Stimulated activated CD4-positive, alpha-beta T cell treated with anti-CD3 and anti-CD28 coated beads, Interleukin-2, amount 100 ng/mL, for 48 hours (primary cell): ENCODE measurements at places on chromosomes 2 and 18.

GRCh38 chr18:54260396-54261072, 8.8 kb upstream of the POLI start:
- DNase-seq: no peak

DNA sequence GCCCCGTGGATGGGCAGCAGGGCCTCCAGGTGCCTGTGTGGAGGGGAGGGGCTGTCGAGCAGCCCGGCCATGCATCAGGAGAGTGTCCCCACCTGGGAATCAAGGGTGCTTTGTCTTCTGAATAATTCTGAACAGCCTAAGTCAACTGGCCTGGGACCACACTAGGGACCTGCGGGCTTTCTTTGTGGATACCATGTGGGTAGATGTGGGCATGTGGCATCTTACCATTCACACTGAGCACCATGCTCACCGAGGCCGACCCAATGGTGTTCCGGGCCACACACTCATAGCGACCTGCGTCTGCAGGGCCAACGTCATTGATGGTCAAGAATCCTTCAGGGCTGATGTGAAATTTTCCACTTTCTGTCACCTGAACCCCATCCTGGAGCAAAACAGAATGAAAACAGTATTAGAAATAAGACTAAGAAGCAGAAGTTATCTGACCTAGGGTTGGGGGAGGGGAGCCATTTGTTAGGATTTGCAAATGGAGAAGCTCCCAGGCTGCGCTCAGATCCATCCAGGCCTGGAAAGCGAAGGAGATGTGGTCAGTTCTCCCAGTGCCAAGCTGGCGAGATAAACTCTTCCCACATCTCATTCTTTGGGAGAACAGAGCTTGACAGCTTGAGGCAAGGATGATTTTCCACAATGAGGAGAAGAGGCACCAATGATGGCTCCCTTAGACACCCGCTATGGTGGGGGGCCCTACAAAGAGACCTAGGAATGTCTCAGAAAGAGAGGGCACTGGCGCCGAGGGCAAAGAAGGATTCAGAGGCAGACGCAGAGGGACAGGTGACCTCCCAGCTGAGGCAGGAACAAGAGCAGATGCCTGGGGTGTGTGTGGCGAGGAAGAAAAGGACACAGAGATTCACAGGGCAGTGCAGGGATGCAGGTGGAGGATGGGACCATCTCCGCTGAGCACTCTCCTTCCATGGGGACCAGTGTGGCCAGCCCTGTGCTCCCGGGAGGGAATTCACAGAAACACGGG, 83.4 kb downstream of the PXDN start:
- no peak for DNase-seq

GRCh38 chr2:114537777-114538176, 95.3 kb downstream of the DPP10 start:
- no peak for DNase-seq

GRCh38 chr2:192127434-192127833, 67.3 kb downstream of the TMEFF2 start:
- DNase-seq: no peak

DNA sequence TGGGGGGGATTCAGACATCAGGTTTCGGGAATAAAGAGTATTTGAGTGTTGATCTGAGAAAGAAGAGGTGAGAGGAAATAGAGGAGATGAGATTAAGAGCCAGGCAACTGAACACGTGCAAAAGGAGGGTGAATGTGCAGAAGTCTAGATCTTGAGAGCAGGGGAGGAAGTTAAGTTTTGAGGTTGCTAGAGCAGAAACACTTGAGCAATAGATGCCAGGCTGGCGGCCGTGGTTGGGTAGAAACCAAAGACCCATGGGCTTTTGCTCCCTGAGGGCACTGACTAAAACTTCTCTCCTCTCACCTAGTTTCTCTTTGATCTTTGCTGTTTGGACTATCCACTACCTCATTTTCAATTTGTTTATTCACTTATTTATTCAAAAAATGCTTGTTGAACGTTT, 116.0 kb downstream of the CDC42EP3 start:
- no peak for DNase-seq

- DNase-seq: no peak
Measured at GRCh38 chr18:78557371-78557770, 422.2 kb upstream of the SALL3 start.

DNA sequence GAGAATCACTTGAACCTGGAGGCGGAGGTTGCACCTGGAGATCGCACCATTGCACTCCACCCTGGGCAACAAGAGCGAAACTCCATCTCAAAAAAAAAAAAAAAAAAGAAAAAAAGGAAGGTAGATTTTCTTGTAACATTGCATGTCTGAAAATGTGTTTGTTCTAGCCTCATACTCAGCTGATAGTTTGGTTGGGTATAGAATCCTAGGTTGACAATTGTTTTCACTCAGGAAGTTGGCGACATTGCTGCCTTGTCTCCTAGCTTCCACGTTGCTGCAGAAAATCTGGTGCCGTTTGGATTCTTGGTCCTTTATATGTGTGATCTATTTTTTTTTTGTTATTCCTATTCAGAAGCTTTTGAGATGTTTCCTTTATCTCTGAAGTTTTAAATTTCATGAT, 4.7 kb downstream of the ING5 start:
- DNase-seq: no peak

GRCh38 chr2:134190062-134190806, 63.6 kb upstream of the MGAT5 start:
- DNase-seq: no peak

GRCh38 chr2:160062292-160063005, at the start of gene PLA2R1:
Gene PLA2R1 (minus strand): TSS chr2:160062615. CDS start chr2:160062403, 212 bp downstream.
- no peak for DNase-seq

DNA sequence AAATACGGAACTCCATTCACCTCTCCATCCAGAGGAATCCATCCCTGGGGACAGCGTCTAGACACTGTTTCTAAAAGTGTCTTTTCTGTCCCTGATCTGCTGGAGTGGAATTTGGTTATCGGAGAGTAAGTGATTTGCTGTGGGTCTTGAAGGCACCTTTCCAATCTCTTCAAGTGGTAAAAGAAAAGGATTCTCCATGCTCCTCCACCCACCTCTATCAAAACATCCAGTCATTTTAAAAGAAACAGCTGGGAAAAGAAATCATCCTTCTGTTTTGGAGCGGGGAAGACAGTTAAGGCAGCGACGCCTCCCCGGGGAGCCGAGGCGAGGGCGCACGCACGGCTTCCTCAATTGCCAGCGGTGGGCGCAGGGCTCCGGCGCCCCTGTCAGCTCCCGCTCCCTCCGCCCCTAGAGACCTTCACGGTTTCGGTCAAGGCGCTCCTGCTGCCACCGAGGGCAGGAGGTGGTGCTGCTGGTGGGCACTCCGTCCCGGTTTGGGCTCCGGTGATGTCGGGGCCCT, 547 bp downstream of the SLC35F5 start:
- peak; percentile 33 for DNase-seq

DNA sequence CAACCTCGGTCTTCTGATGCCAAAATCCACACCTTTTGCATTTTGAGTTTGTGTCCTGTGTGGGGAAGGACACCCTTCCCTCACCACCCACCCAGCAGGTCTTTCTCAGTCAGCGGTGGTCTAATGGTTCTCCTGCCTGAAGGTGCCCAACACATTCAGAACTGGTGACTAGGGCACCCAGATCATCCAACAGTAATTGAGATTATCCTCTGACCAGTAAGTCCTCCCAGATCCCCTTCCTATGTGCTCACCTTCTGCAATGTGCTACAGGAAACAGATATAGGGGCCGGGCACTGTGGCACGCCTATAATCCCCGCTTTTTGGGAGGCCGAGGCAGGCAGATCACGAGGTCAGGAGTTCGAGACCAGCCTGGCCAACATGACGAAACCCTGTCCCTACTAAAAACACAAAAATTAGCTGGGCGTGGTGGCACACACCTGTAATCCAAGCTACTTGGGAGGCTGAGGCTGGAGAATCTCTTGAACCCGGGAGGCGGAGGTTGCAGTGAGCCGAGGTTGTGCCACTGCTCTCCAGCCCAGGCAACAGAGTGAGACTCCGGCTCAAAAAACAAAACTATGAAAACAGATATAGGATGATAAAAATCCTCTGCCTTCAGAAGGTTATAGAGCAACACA, 56.2 kb downstream of the REEP1 start:
- no peak for DNase-seq

DNA sequence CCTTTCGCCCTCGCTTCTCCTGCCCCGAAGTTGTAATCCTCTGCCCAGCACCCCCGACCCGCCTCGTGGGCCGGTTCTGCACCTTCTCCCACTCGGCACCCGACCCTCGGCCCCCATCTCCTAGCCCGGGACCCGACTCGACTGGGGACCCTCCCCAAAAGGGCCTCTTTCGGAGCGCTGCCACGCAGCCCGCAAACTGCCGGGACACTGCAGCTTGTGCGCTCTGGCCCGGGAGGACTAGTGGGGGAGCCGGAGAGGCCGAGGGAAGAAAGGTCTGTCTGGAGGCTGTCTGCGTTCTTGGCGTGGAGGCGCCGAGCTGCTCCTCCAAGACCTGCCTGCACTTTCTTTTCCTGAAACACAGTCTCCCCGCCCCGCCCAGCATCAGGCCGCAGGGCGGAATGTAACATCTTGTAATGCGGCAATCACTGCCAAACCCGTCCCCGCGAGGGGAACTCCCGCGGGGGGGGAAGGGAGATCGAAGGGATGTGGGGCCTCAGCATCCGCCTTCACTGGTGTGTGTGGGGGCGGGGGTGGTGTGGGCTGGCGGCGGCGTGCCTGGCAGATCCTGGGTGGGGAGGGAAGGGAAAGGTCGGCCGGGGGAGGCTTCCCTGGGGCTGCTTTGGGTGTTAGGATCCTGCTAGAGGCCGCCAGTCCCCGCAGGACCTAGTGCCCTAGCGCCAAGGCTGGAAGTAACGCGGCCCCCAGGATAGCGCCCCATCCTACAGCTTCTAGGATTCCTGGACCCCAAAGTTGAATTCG, 7.4 kb downstream of the DLX2 start:
- DNase-seq: no peak

- no peak for DNase-seq
Measured at GRCh38 chr2:46306330-46306751, 9.1 kb downstream of the EPAS1 start.

DNA sequence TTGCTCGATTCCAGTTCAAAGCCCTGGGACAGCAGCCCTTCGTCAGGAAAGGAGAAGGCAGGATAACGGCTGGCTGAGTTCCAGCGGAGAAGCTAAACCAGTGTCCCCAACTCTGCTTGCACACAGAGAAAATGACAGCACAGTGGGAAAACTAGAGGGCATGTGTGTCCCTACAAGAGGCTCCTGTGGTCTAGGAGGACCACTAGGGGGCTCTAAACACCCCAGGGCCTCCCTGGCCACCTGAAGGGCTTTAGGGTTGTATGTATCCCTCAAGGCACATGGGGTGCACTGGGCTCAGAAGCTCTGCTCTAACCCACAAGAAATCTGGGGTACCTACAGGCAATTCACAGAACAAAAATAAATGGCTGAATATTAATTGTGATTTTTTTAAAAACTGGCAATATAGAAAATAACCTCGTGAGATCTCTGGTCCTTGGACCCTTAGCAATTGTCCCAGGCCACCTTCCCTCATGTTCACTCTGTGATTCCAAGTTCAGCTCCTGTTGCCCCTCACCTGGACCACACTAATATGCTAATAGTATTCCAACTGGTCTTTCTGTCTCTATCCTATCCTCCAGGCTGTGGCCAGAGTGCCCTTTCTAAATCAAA, 17.5 kb downstream of the STAT1 start:
- DNase-seq: no peak

- no peak for DNase-seq
Measured at GRCh38 chr2:130756053-130756873, 923 bp downstream of the AMER3 start.

DNA sequence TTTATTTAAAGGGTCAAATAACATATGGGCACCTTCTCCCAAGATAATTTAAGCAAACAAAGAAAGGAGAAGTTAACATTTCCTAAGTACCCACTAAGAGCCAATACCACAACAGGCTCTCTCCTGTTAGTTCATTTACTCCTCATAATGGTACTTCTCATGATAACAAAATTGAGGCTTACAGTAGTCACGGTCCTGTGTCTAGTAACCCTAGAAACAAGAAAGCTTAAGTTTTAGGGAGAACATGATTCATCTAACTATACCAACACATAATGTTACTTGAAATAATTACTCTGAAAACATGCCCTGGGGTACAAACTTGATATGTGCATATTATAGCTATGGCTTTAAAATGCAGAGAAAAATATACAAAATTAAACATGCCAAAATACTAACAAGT, 19.8 kb downstream of the IWS1 start:
- DNase-seq: no peak

- peak; percentile 10 for DNase-seq
Measured at GRCh38 chr2:233033672-233034071, 1.2 kb downstream of the NEU2 start.

DNA sequence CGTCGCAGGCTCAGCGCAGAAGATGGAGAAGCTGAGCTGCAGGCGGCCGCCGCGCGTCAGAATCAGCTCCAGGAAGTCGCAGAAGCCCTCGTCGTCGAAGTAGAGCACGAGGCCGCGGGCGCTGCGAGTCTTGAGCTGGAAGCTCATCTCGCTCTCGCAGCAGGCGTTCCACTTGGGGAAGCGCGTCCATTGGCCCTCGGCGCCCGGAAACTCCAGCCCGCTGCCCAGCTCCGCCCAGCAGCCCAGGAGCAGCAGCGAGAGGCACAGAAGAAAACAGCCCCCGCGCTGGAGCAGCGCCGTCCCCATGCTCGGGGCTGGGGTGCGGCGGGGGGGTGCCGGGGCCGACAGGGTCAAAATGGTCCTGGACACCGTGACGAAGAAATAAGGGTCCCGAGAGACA, 4.0 kb downstream of the NRXN1 start:
- no peak for DNase-seq

DNA sequence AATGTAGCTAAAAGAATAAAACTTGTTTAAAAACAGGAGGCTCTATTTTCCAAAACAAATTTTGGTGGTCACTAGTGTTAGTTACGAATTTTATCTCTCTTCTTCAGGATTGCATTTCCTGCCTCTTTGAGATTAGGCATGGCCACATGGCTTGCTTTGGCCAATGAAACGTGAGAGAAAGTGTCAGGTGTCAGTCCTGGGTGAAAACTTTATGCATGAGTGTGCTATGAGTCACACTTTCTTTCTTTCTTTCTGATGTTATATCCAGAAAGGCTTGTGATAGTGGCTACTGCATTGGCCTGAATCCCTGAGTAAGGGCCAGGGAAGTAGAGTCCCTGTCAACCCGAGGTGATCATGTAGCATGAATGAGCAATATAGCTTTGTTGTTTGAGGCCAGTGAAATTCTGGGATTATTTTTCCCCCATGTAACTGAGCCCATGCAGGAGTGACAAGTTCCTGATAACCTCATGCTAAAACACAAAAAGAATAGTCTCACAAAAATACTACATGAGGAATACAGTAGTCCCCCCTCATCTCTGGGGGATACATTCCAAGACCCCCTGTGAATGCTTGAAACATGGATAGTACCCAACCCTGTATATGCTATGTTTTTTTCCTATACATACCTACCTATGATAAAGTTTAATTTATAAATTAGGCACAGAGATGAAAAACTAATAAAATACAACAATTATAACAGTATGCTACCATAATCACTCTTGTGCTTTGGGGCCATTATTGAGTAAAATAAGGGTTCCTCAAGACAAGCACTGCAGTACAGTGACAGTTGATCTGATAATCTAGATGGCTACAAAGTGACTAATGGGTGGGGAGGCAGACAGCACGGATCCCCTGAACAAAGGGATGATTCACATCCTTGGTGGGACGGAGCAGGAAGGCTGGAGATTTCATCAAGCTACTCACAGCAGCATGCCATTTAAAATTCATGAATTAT, 109.5 kb downstream of the CDC42EP3 start:
- DNase-seq: no peak
